Stimulated activated CD4-positive, alpha-beta T cell treated with anti-CD3 and anti-CD28 coated beads, Interleukin-1b, Interleukin-23, amount 100 ng/mL, for 1 hour (primary cell): ENCODE measurements at places on chromosomes 6 and 20.

DNA sequence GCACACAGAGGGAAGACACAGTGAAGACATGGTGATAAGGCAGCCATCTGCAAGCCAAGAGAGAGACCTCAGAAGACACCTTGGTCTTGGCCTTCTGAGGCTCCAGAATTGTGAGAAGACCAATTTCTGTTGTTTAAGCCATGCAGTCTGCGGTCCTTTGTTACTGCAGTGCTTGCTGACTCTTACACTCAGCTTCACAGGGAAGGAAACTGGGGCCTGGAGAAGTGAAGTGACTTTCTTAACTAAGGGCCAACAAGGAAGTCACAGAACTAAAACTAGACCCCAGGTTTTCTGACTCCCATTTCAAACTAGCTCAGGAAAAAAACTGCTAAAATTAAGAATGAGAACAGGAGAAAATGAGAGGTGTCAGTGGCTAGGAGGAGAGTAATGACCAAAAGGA, 74.3 kb downstream of the TNFRSF21 start:
- DNase-seq, result no peak

- DNase-seq, result no peak
These were observed 49.3 kb downstream of the PRR18 start for GRCh38 chr6:166258854-166259276.

DNA sequence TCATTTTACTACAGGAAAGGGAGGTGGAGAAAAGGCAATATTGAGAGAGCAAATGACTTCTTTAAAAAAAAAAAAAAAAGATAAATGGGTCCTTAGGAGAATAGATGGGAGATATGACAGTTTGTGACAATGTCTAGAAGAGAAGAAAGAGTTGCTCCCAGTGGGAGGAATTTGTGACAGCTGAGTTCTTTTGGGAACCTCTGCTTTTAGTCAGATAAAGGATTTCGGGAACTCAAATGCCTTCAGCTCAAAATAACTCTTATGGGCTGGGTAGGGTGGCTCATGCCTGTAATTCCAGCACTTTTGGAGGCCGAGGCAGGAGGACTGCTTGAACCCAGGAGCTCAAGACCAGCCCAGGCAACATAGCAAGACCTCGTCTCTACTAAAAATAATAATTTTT, 13.1 kb downstream of the TPD52L1 start:
- no peak for DNase-seq

- no peak for DNase-seq
These were observed 17.1 kb upstream of the TINAG start for GRCh38 chr6:54291146-54291545.

- no peak for DNase-seq
These were observed 104.0 kb downstream of the ARHGAP18 start for GRCh38 chr6:129605967-129606366.

GRCh38 chr6:17226786-17227233, 54.4 kb upstream of the RBM24 start:
- DNase-seq, result no peak

DNA sequence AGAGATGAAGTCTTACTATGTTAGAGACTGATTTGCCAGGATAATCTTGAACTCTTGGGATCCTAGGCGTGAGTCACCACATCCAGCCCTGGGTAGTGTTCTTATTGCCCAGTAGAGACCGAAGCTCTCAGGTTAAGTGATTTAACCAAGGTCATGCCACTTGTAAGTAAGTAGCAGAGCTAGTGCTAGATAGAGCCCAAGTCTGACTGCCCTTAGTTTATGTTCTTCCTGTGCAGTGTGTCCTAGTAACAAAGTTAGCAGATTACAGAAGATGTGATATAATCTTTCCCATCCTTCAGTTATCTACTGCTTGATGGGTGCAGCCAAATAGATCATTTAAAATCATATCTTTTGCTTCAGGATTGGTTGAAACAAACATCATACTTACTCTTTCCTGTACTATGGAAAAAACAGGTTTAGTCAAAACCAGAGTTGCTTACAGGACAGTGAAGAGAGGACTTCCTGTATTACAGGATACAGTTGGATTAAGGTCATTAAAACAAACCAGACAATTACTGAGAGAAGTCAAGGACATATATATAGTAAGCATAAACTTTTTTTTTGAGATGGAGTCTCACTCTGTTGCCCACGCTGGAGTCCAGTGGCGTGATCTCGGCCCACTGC, 9.5 kb upstream of the PABPC1L start:
- DNase-seq, result no peak

- no peak for DNase-seq
These were observed 579.9 kb downstream of the EPM2A start for GRCh38 chr6:145155411-145155810.
